Thymus (tissue), 14 donors: ENCODE measurements at places on chromosomes 1 and 21. TPM values are rescaled to one million over a fixed set of nuclear protein-coding genes. Genes with fewer than 3 reads are reported as not detected.

- DNase-seq: no peak
Observed at GRCh38 chr1:152495066-152495675, 15.4 kb upstream of the LCE5A start.

- DNase-seq: no peak
Observed at GRCh38 chr21:37219761-37220432, 47.2 kb downstream of the VPS26C start.

GRCh38 chr1:65020774-65021173 lies 54.4 kb upstream of the JAK1 start:
- no peak for DNase-seq

DNA sequence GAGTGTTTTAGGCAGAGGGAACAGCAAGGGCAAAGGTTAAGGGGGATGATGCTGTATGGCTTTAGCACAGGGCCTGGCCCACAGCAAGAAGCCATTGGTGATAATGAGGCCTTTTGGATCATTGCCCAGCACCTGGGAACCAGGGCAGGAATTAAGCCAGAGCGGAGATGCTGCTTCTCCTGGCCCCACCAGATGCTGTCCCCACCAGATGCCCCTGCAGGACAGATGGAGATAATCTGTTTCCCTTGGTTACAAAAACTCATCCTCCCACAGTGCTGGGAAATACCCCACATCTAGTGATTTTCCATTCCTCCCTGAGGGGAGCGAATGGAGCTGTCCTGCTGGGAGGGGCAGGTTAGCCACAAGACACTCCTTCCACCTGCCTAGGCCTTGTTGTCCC lies 18.8 kb downstream of the OPRD1 start:
- DNase-seq: no peak

- DNase-seq: no peak
Observed at GRCh38 chr1:108560874-108561459, 1.1 kb downstream of the EEIG2 start.

DNA sequence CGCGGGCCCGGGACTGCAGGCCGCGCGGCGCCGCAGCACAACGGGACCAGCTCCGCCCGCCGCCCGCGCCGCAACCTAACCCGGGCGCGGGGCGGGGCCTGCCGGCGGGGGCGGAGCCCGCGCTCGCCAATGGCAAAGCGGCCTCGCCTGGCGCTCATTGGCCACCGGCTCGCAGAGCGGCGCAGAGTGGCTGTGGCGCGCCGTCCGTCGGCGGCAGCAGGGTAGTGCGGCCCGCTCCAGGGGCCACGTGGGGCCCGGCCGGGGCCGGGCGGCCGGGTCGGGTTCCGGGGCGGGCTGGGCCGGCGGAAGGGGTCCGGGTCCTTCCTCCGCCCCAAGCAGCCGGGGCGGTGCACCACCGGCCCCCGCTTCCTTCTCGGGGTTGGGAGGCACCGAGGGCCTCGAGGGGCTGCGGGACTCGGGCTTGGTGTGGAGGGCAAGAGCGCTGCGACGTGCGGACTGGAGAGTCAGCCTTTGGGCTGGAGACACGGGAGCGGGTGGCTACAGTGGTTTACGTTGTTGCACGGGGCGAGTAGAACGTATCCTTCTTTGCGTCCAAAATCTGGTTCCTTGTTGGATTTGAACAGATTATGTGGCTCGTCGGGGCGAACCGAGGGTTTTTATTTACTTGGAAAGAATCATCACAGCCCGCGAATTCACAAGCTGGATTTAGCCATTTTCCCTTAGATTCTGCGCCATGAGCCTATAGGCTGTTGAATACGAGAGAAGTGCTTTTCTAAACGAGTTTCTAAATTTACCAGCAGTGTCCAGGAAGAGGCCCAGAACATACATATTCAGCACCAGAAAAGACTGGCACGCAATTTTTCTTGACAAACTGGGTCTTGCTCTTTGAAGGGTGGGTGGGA lies at the start of gene SRM:
SRM (minus strand) TSS at position 51 of the 863 bp plus-strand sequence. CDS start 75 bp downstream, outside the sequence.
- peak; percentile 80 for DNase-seq

DNA sequence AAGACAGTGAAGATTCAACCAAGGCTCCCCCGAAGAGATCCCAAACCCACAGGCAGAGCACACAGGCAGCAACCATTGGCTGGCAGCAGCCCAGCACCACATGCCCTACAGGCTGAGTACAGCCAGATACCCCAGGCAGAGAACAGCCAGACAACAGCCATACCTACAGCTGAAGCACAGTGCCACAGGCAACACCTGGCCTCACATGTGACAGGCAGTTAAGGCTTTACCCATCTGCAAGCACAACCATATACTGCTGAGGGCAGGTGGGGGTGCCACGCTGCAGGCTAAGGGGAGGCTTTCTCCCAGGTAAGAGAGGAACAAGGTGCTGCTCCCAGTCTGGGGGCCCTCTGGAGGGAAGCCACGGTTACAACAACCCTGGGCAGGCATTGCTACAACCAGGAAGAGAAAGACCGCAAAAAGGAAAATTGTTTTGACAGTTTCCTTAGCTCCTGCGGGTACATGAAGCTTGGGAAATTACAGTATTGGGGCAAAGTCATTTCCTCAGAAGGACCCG lies 12.3 kb downstream of the CHIT1 start:
- DNase-seq: no peak

DNA sequence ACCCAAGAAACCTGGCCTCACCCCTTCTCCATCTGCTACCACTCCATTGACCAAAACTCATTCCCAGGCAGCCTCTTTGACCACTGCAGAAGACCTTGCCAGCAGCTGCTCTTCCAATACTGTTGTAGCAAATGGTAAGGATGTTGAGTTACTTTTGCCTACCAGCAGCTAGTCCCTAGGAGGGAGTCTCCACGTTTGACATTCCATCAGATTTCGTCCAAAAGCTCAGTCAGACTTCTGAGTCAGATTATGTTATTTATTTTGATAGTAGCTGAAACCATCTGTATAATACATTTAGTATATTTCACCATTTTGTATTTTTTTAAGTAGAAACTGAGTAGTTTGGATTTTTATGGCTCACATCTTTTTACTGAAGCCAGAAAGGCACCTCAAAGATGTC lies 51.5 kb upstream of the WNT2B start:
- DNase-seq: no peak

- DNase-seq: no peak
Observed at GRCh38 chr1:156245451-156246232, 2.2 kb downstream of the PAQR6 start.

- DNase-seq: peak; percentile 71
Observed at GRCh38 chr1:18951818-18952391, 4.6 kb downstream of the IFFO2 start.

Gene RNPEP
- polyA plus RNA-seq: 39.7 TPM

Gene ZFP69B
- 1.4 TPM for polyA plus RNA-seq

Gene EVI5
- 2.8 TPM for polyA plus RNA-seq

Gene OR2T29
- polyA plus RNA-seq: not detected

Gene ABCA4
- 2.0 TPM for polyA plus RNA-seq

Gene AMPD1
- 0.27 TPM for polyA plus RNA-seq

Gene KCNA2
- polyA plus RNA-seq: 0.50 TPM

Gene HECTD3
- 22.5 TPM for polyA plus RNA-seq

Gene DRAXIN
- 0.14 TPM for polyA plus RNA-seq
